ENCODE measurements at places on chromosomes 2 and 18.

GRCh38 chr2:26016012-26016705 is 17.7 kb upstream of the RAB10 start:
- DNase-seq, result no peak

- no peak for DNase-seq
Observed at GRCh38 chr18:8657873-8658470, 47.4 kb upstream of the MTCL1 start.

- DNase-seq, result no peak
Observed at GRCh38 chr2:199339891-199340605, 117.7 kb downstream of the SATB2 start.

DNA sequence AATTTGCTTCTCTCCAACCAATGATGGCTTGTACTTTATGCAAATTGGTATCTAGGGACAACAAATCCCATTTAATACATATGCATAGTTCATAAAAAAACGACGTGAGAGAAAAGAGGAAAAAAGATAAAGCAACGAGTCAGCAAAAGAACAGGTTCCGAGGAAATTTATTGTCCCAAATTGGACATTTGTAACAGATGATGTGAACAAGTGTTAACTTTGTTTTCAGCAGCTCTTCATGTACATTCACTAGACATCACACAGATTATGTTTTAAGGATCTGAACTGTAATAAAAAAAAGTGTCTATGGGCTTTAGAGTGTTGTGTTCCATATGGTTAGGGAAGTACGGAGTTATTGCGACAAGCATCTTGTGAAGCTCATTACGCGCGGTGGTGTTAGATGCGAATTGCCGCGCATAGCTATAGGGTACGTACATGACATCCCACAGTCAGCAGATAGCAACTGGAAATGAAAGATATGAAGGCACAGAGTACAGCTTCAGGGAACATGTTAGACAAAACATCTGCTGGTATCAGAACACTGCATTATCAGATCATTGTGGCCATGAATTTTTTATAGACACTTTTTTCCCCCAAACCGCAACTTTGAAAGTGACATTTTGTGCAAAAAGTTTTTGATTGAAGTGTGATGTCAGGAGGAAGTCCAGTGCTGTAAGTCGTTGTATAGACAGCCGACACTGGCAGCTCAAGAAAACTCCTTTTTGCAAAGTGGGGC is 1073.1 kb upstream of the FANCL start:
- DNase-seq, result no peak

GRCh38 chr2:173472112-173472511 is 117.4 kb downstream of the CDCA7 start:
- no peak for DNase-seq

DNA sequence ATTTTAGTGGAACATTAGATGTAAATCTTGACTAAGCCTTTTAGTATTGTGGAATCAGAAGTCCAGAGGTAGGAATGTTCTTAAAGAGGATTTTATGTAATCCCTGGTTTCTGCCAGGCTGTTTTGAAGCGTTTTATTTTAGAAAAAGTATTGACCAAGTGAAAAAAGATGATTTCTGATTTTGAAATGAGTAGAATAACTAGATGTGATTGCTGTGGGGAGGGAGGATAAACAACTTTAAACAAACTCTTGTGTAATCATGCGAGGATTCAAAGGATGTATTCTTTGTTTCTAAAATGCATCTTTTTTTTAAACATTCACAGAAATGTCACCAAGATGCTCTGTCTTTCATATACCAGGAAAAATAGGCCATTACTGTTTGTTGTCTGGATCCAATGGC is 53.9 kb downstream of the PHLPP1 start:
- no peak for DNase-seq

GRCh38 chr2:55148269-55148668 is 83.8 kb downstream of the CLHC1 start:
- DNase-seq, result no peak

DNA sequence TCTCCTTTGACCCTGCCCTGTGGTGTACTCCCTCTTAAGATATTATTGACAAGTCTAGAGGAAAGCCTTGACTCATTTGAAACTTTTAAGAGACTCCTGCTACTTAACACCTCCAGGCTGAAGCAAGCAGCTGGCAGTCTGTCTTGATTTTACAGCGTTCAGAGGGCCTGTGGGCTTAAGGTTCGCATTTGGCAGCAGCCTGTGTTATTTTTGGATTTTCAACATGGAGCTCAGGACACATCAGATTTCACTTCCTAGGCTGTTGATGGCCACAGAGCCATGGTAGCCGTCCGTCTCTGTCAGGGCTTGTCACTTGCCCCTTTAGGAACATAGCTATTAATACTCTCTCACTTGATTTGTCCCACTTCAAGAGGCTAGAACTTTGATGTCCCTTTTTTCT is 73.6 kb downstream of the VWA3B start:
- no peak for DNase-seq

DNA sequence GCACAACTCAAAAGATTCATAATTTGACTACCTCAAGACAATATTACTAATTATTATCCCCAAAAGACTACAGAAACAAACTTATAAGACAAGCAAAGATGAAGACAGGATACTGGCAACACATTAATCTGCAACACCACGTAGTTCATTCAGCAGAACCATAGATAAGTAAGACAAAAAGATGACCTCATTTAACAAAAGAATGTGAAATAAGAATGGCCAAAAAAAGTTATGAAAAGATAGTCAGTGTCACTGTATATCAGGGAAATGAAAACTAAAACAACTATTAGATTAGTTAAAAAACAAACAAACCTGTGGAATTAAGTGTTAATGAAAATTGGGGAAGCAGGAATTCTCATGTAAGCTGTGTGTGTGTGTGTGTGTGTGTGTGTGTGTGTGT is 19.4 kb downstream of the PSMD14 start:
- DNase-seq, result no peak

DNA sequence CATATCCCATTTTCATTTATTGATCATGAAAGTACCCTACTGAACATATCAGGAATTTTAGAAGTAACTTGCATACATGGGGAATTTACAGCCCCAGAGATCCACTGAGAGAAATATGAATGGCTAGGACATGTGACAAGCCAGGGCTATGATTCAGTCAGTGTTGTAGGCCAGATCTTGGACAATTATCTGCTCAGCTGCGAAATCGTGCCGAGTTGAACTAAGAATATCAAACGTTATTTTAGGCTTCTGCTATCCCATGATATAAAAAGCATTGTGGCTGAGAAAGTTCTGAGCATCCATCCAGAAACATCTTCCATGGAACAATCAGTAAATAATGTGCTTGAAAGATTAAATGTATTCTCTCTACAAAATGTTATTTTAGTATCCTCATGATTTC is 85.7 kb upstream of the UNC80 start:
- DNase-seq, result no peak

DNA sequence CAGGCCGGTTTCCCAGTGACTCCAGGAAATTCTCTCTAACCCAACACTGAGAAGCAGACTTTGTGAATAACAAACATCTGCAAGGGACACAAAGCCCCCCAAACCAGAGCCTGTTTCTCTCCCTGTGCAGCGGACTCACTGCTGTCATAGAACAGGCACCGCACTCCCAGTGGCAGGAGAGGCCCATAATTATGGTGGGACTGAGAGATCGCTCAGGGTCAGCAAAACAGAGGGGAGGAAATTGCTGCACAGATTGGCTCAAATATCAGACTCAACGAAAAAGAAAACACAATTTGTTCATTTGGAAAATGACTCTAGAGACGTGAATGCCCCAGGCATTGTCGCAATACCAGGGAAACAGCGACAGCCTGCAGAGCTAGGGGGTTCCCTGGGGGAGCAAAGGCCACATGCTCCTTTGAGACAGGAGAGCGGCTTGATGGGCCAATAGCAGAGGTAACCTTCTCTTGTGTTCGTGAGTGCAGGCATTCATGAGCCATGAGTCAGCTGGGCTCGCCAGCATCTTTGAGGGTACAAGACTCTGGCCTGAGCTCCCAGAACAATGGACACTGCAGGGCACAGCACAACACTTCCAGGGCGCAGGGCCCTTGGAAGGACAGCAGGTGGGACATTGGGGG is 143.3 kb upstream of the KLHL29 start:
- no peak for DNase-seq

GRCh38 chr2:101371636-101372035 is 15.7 kb downstream of the CREG2 start:
- DNase-seq, result no peak

DNA sequence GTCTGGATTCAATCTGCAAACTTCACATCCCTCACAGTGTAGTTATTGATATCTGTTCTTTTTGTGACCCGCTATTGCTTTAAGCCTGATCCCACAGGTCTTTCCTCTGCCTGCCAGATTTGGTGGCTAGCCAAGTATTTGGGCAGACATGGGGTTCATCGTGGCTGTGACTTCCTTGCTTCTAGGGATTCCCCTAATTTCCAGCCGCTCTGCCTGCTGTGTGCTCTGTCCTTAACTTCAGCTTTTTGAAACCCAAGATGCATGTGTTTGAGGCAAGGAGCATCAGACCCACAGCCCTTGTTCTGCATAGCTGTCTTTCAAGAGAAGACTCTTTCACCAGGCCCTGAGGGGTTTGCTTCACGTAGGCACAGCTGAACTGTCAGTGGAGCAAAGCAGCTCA is 54.2 kb downstream of the NCAPH start:
- DNase-seq, result no peak

- peak; percentile 76 for DNase-seq
Observed at GRCh38 chr2:68908392-68908970, 37.3 kb upstream of the BMP10 start.

GRCh38 chr2:208594642-208595385 is 188.2 kb downstream of the PTH2R start:
- no peak for DNase-seq

DNA sequence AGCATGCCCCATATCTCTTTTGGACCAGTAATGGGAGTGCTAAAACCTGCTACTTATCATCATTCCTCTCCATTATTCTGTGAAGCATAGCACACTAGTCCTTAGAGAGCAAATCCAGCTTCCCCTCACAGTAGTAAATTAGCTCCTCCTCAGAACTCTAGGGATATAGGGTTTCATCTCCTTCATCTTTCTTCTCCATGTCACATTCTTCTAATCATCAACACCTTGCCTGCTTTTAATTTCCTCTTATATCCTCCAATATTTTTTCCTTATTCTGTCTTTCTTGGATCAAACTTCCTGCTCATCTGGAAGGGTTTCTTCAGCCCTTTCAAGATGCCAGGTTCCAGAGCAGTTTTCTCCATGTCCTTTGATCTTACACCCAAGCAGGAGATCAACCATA is 321.4 kb upstream of the ACVR2A start:
- no peak for DNase-seq

- DNase-seq, result no peak
Observed at GRCh38 chr2:101559551-101559950, 84.6 kb upstream of the RFX8 start.

- DNase-seq, result no peak
Observed at GRCh38 chr2:69020496-69021426, 7.8 kb downstream of the ANTXR1 start.

GRCh38 chr2:20516291-20516645 is 69.4 kb downstream of the RHOB start:
- DNase-seq, result no peak

- DNase-seq, result no peak
Observed at GRCh38 chr2:47307066-47307465, 95.9 kb upstream of the MSH2 start.

DNA sequence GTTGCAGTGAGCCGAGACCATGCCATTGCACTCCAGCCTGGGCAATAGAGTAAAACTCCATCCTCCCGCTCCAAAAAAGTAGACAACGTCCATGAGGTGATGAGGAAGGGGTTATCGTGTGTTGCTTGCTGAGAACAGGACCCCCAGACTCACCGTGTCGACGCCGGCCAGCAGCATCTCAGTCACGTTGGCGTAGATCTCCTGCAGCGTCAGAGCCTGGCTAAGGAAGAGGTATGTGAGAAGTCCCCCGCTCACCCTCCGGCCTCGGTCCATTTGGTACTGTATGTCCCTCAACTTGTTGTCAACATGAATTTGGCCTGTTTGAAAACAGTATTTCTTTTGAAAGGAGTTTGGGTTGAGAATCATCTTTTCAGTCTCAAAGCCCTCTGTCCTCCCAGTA is 20.9 kb downstream of the CYP27C1 start:
- DNase-seq, result no peak

GRCh38 chr18:13039806-13040205 is 48.6 kb downstream of the CEP192 start:
- no peak for DNase-seq

DNA sequence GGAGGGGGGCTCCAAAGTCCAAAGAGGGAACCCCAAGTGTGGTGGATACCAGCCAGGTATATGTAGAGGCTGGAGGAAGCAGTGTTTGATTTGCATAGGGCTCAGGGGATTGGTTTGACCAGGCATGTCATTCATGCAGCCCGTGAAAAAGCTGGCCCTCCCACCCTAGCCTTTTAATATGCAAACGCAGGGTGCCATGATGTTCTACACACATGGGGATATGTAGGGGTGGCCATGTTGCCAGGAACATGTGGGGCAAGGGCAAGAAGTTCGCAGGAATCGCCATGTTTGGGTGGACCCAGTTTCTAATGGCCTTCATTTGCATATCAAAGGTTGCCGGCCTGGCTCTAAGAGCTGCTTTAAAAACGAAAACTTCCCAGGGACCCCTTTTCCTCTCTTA is 33.6 kb downstream of the B3GNT7 start:
- DNase-seq, result no peak

DNA sequence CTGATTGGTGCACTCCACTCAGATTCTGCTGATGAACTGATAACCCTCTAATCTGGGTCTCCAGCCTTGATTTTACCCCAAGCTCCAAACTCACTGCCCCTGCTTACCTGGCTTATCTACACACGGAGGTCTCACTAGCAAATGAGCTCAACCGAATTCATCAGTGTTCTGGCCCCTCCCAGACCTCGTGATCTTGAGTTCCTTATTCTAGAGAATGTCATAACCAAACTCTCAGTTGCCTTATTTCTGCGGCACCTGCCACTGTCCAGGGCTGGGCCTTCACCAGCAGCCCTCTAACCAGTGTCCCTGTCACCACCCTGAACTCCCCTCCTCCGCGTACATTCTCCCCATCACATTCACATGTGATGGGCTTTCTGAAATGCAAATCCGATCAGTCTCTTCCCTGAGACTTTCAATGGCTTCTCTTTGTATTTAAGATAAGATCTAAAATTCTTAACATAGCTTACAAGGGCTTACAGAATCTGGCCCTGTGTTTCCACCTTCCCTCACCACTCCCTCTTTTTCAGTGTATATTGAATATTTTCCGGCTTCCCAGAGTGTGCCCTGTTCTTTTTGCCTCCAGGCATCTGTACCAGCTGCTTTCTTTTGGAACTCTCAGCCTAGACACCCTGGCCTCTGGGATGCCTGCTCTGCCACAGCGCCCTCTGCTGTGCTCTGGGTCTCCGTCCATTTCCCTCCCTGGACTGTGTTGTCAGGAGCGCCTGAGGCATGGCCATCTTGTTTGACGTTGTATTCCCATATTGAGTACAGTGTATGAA is 31.1 kb downstream of the NAB1 start:
- no peak for DNase-seq

DNA sequence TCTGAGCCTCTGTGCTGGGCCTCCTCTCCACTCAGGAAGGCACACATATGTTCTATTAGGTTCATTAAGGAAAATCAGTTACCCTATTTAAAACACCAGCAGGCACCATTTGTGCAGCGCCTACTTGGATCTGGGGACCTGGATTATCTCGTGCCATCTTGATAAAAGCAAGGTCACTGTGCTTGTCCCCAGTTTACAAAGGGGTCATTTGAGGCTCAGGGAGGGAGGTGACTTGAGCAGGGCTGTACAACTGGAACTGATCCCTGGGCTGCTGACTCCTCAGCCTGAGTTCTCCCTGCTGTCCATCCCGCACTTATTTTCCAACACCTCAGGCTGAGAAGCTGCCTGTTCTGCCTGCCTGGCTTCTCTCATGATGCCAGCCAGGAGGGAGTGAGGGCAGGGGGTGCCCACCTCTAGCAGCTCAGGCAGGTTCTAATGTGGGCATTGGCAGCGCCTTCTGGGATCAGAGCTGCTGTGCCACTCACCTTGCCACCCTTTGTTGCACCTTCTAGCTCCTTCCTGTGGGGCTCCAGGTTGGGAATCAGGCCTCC is 120.3 kb downstream of the GLI2 start:
- no peak for DNase-seq

All from stimulated activated CD4-positive, alpha-beta T cell treated with anti-CD3 and anti-CD28 coated beads, Interleukin-1b, Interleukin-23, amount 100 ng/mL, for 24 hours (primary cell).